A549 treated with AZD2906 at 1 μM for 4 hours (cell line): ENCODE measurements at places on chromosomes 1 and 21. TPM values are rescaled to one million over a fixed set of nuclear protein-coding genes. Genes with fewer than 3 reads are reported as not detected.

S100A9 gene
- 0.45 to 0.90 TPM (median 0.59 TPM) in 5 replicates for total RNA-seq

ADAM30 gene
- not detected in 5 replicates for total RNA-seq

MROH7 gene
- total RNA-seq = 0.02 TPM in 1 of 5 replicates, not detected in the others

CASQ1 gene
- total RNA-seq = 0.03 to 0.10 TPM in 2 of 5 replicates, not detected in the others

SYT14 gene
- total RNA-seq = 0.03 to 0.09 TPM (median 0.07 TPM) in 5 replicates

RHOU gene
- 12.7 to 18.4 TPM (median 16.6 TPM) in 5 replicates for total RNA-seq

CLCNKA gene
- total RNA-seq = 0.03 to 0.09 TPM (median 0.06 TPM) in 5 replicates

CHTOP gene
- 69.2 to 85.3 TPM (median 78.7 TPM) in 5 replicates for total RNA-seq

BRDT gene
- not detected in 5 replicates for total RNA-seq

TAS1R1 gene
- 0.03 TPM in 1 of 5 replicates, not detected in the others for total RNA-seq

TMEM82 gene
- total RNA-seq = not detected in 5 replicates

CD1D gene
- total RNA-seq = 0.03 to 0.05 TPM (median 0.04 TPM) in 4 of 5 replicates, not detected in the other

PTPRU gene
- 7.9 to 10.6 TPM (median 8.3 TPM) in 5 replicates for total RNA-seq
